Ovary (tissue), 10 donors: ENCODE measurements at places on chromosomes 16 and 17. TPM values are rescaled to one million over a fixed set of nuclear protein-coding genes. Genes with fewer than 3 reads are reported as not detected.
A peak's percentile ranks its signal among the peaks of the same experiment; 100 is the strongest.

ZNF689 gene
- 6.9 TPM for polyA plus RNA-seq

GRCh38 chr16:50025537-50025931 lies 509 bp downstream of the CNEP1R1 start:
- no peaks in the 10 kb centered on the region for H3K36me3 ChIP-seq
- H3K4me3 ChIP-seq = peak overlapping the region; percentile 98
- H3K27ac ChIP-seq = no peak overlapping the region
- no peaks in the 10 kb centered on the region for H3K27me3 ChIP-seq
- DNase-seq = peak; percentile 16

KCNJ18 gene
- not detected for polyA plus RNA-seq

GRCh38 chr16:53899431-53899830 lies 195.5 kb downstream of the FTO start:
- H3K4me3 ChIP-seq = no peak overlapping the region
- no peaks in the 10 kb centered on the region for H3K36me3 ChIP-seq
- H3K4me1 ChIP-seq = peaks cover 7% of the 10 kb centered on the region
- H3K27ac ChIP-seq = no peak overlapping the region
- no peaks in the 10 kb centered on the region for H3K27me3 ChIP-seq
- DNase-seq = no peak

FOXF1 gene
- polyA plus RNA-seq = 0.23 TPM

CCR7 gene
- 0.60 TPM for polyA plus RNA-seq

DNA sequence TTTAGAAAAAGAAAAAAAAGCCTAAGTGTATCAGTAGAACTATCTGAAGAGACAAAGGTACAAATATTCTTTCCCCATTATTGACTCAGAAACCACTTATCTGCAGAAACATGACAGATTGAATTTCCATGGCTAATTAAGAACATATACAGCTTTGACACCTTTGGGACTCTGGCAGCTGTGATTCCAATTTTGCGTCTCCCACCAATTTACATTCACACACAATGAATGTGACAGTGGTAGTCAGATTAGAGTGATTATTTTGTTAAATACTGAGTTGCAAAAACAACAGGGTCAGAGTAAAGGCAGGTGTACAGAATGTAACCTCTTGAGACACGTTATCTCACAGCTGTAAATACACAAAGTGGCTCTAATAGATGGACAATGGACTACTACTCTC lies 5.3 kb upstream of the PPM1D start:
- no peak overlapping the region for H3K27ac ChIP-seq
- no peak overlapping the region for H3K4me3 ChIP-seq
- no peaks in the 10 kb centered on the region for H3K36me3 ChIP-seq
- H3K4me1 ChIP-seq = peaks cover 8% of the 10 kb centered on the region
- no peaks in the 10 kb centered on the region for H3K27me3 ChIP-seq
- no peak for DNase-seq

GRCh38 chr16:85313526-85314301 lies 201.4 kb upstream of the CIBAR2 start:
- peaks cover 16% of the 10 kb centered on the region for H3K4me1 ChIP-seq
- H3K36me3 ChIP-seq = no peaks in the 10 kb centered on the region
- H3K27me3 ChIP-seq = no peaks in the 10 kb centered on the region
- peak; percentile 44 for DNase-seq

DNA sequence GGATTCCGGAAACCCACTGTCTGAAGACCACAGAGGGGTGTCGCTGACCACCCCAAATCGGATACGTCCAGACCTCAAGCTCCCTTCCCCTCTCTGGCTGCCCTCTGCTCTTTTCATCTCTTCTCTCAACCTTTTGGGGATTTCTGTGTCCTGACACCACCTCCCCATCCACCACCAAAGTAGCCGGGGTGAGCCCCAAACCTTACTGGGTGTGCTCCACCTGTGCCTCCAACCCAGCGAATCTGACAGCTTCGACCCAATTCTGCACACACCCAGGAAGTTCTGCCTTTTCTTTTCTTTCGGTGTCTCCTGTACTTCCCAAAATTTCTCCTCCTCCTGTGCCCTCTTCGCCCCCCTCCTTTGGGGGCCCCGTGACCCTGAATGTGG lies 534 bp downstream of the KCTD11 start:
- peak overlapping the region; percentile 64 for H3K4me3 ChIP-seq
- no peaks in the 10 kb centered on the region for H3K27me3 ChIP-seq
- DNase-seq = no peak
- peak overlapping the region; percentile 89 for H3K27ac ChIP-seq

GRCh38 chr16:50396761-50397535 lies 28.2 kb upstream of the BRD7 start:
- H3K36me3 ChIP-seq = no peaks in the 10 kb centered on the region
- no peak for DNase-seq
- H3K27ac ChIP-seq = no peak overlapping the region

DNA sequence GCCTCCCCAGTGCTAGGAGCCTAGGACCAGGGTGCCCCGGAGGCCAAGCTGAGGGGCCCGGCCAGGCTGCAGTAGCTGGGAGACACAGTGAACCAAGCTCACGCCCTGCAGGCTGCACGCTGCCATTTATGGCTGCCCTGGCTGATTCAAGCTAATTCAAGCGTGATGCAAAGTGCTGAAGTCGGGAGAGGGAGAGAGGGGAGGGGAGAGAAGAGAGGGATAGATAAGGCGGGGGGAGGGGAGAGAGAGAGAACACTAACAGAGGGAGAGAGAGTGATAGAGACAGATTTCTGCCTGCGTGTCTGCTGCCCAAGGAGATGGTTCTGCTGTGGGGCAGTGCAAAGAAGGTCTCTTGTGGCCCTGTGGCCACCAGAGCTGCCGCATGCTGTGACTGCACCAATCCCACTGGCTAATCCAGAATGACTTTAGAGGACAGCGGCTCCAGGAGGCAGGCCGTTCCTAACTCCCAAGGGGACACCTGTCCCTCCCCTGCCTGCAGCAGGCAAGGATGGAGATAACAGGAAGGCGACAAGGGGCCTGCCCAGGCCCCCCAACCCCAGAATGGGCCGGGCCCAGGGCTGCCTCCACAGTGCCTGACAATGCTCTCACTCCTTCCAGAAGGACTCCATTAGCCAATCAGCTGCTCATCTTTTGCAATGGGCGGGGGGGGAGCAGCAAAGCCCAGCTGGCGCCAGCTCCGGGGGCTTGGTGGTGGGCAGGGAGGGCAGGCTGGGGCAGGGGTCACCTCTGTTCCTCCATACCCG lies 12.9 kb downstream of the MXRA7 start:
- no peak overlapping the region for H3K27ac ChIP-seq
- DNase-seq = no peak
- H3K4me3 ChIP-seq = no peak overlapping the region
- no peaks in the 10 kb centered on the region for H3K36me3 ChIP-seq
- no peaks in the 10 kb centered on the region for H3K27me3 ChIP-seq

DNA sequence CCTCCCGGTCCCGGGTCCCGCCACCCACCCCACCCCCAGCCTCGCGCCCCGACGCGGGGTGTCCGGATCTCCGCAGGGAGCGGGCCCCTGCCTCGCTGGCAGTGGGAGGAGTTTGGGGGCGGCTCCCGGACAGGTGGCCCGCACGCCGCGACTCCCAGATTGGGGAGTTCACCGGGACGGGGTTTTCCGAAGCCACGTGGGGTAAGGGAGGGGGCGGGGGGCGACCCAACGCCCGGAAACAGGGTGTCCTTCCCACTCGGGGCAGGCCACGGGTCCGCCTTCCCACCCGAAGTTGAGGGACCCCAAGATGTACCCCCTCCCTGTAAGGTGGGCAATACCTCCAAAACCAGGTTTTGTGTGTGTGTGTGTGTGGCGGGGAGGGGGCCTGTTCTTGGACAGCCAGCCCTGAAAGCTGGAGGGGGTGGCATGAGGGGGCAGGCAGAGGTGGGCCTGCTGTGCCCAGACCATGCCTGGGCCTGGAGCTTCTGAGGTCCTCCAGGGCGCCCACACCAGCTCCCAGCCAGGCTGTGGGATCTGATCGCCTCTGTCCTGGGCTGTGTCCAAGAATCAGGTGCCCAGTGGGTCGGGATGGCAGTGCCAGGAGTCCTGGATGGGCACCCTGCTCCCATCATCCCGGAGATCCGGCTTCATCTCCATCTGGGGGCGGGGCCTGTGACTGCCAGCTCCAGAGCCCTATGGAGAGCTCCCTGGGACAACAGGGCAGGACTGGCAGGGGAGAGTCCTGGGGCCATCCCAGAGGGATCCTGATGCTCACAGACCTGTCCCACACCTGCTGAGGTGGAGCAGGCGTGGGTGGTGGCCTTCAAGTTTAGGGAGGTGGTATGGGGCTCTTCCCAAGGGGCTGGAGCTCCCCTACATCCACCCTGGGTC lies 767 bp downstream of the SYNGR2 start:
- no peaks in the 10 kb centered on the region for H3K27me3 ChIP-seq
- peak overlapping the region; percentile 78 for H3K4me3 ChIP-seq
- peak; percentile 69 for DNase-seq

- H3K36me3 ChIP-seq = no peaks in the 10 kb centered on the region
- no peak overlapping the region for H3K27ac ChIP-seq
- H3K4me3 ChIP-seq = no peak overlapping the region
- no peaks in the 10 kb centered on the region for H3K4me1 ChIP-seq
- H3K27me3 ChIP-seq = no peaks in the 10 kb centered on the region
These were observed 153.0 kb upstream of the FAM20A start for GRCh38 chr17:68753985-68754769.

- no peak overlapping the region for H3K27ac ChIP-seq
- H3K4me1 ChIP-seq = peaks cover 1% of the 10 kb centered on the region
- H3K36me3 ChIP-seq = no peaks in the 10 kb centered on the region
- no peaks in the 10 kb centered on the region for H3K27me3 ChIP-seq
- no peak for DNase-seq
These were observed 41.8 kb downstream of the TEKT5 start for GRCh38 chr16:10652730-10653590.

GRCh38 chr17:50125420-50125997 lies 4.5 kb downstream of the SAMD14 start:
- DNase-seq = no peak
- no peaks in the 10 kb centered on the region for H3K36me3 ChIP-seq
- no peak overlapping the region for H3K4me3 ChIP-seq
- H3K27me3 ChIP-seq = no peaks in the 10 kb centered on the region
- no peak overlapping the region for H3K27ac ChIP-seq

GRCh38 chr17:75153780-75154194 lies 525 bp downstream of the JPT1 start:
- no peak for DNase-seq
- H3K4me1 ChIP-seq = peaks cover 1% of the 10 kb centered on the region
- peak overlapping the region; percentile 92 for H3K4me3 ChIP-seq
- no peaks in the 10 kb centered on the region for H3K27me3 ChIP-seq
- no peak overlapping the region for H3K27ac ChIP-seq
- H3K36me3 ChIP-seq = no peaks in the 10 kb centered on the region

GRCh38 chr17:35073183-35073790 lies 9.8 kb upstream of the RFFL start:
- no peak overlapping the region for H3K27ac ChIP-seq
- no peaks in the 10 kb centered on the region for H3K36me3 ChIP-seq
- no peak for DNase-seq
- H3K4me1 ChIP-seq = no peaks in the 10 kb centered on the region
- no peaks in the 10 kb centered on the region for H3K27me3 ChIP-seq

GRAPL gene
- 3.6 TPM for polyA plus RNA-seq

DNA sequence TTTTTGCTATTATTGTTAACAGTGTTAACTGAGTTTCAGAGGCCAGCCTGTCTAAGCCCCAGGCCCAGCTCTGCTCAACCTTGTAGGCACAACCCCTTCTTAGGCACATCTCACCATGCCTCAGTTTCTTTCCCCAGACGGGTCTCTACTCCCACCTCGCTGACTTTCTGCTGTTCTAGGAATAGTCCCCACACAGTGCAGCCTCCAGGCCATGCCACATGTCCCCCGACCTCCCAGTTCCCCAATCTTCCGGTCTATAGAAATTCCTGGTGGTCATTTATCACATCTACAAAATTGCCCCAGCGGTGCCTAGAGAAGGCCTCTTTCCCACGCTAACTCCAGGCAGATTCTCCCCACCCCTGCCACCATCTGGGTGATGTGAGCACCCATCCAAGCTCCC lies 34.8 kb downstream of the ADGRG5 start:
- H3K36me3 ChIP-seq = no peaks in the 10 kb centered on the region
- H3K27me3 ChIP-seq = no peaks in the 10 kb centered on the region
- DNase-seq = no peak
- peaks cover 2% of the 10 kb centered on the region for H3K4me1 ChIP-seq
- H3K4me3 ChIP-seq = no peak overlapping the region

GRCh38 chr16:3468501-3468900 lies 25.0 kb downstream of the NAA60 start:
- H3K4me3 ChIP-seq = no peak overlapping the region
- peaks cover 4% of the 10 kb centered on the region for H3K4me1 ChIP-seq
- DNase-seq = no peak
- no peaks in the 10 kb centered on the region for H3K27me3 ChIP-seq
- no peaks in the 10 kb centered on the region for H3K36me3 ChIP-seq
- H3K27ac ChIP-seq = no peak overlapping the region

DNA sequence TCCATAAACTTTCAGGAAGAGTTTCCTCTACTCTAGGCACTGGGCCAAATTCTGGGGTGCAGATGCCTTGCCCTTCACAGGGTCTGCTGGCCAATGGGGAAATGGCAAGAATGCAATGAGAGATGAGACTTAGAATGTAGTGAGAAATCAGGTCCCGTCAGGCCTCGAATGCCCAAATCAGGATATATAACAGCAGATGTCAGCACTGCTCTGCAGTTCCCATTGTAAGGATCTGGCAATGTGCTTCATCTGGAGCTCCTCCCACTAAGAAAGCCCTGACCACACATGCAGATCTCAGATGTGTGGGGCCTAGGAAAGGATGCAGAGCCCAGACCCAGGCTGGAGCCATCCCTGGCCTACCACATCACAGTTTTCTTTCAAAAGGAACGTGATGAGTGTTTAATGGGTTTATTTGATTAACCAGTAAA lies 13.9 kb upstream of the LPCAT2 start:
- H3K36me3 ChIP-seq = no peaks in the 10 kb centered on the region
- no peak overlapping the region for H3K4me3 ChIP-seq
- peak; percentile 63 for DNase-seq
- no peak overlapping the region for H3K27ac ChIP-seq

GRCh38 chr17:28518578-28518977 lies 12.4 kb downstream of the FOXN1 start:
- H3K27me3 ChIP-seq = no peaks in the 10 kb centered on the region
- DNase-seq = no peak
- H3K4me3 ChIP-seq = no peak overlapping the region

HOXB8 gene
- polyA plus RNA-seq = not detected

DNA sequence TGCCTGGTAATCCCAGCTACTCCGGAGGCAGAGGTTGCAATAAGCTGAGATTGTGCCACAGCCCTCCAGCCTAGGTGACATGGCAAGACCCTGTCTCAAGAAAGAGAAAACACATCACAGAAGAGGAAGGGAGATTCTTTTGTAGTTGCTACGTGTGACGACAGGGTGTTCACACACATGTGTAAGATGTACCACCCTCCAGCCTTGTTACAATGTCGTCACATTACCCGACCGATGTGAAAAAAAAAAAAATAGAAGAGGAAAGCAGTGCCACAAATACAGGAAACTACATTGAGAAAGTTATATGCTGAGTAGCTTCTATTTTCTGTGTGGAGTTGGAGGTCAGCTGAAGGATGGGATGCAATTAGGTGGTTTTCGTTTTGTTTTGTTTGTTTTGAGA lies 56.0 kb downstream of the CLUH start:
- peaks cover 2% of the 10 kb centered on the region for H3K4me1 ChIP-seq
- DNase-seq = no peak
- H3K4me3 ChIP-seq = no peak overlapping the region
